Activated naive CD4-positive, alpha-beta T cell (primary cell): ENCODE measurements at places on chromosomes 3 and 15.

DNA sequence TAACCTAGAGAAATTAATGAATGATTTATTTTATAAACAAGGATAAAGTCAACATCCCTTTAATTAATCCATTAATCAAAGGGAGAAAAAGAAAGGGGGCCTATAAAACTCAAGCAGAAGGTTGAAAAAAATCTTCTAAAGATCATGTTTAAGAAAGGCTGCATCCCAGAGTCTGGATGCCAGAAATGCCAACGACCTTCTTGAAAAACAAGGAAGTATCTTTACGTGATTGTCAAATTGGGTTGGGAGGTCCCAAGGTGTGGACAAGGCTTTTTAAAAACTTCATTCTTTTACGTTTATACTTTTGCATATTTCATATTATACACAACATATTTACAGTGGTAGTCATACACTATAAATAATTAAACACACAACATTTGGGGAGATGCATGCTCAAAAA lies 1.6 kb downstream of the GOLGB1 start:
- DNase-seq, result no peak

DNA sequence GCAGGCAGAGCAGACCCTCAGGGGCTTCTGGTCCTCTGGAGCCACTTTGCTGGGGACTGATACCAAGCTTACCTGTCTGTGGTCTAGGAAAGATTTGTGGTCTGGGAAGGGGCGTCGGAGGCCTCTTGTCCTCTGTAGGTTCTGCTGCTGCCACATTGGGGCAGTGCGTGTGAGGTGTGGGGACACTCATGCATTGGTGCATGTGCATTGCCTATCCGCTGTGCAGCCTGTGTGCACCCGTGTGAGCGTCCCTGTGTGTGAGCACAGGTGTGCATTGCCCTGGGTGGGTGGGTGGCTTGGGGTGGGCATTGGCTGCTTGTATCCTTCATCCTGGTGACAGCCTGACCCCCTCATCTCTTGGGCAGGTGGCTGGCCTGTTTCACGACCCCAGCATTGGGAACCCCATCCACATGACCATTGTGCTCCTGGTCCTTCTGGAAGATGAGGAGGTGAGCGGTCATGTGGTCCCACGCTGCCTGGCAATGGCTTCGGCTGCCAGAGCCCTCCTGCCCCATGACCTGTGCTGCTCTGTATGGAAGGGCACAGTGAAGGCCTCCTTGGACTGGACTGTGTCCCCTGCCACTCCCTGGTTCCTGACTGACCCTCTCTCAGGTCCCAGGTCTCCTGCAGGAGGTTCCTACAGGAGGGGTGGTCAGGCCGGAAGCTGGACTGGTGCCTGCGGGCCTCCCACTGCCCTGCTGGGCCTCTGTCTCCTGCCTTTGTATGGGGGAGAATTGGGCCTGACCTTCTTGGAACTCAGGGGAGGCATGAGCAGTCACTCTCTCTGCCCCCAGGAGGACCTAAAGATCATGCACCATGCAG lies 41.5 kb downstream of the SAXO2 start:
- DNase-seq, result no peak

- no peak for DNase-seq
These were observed 17.1 kb downstream of the VIPR1 start for GRCh38 chr3:42519568-42519962.

DNA sequence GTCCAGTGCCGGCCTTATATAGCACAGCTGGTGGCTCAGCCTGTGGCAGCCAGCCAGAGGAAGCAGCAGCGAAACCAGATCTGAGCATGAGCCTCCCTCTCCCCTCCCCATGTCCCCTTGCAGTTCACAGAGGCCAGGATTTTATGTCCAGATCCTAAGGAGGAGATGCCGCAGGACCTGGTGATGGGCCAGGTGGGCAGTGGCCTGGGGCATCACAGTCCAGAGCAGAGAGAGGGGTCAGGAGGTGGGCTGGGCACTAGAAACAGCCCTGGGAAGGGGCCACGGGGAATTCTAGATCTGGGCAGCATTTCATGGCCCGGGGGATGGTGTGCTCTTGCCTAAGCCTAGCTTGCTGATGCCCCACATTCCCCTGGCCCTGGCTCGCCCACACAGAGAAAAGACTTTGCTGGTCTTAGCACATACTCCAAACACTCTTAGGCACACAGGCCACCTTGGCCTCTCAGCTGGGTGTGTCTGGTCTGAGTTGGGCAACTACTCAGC lies 259 bp upstream of the CILP start:
- DNase-seq, result no peak

DNA sequence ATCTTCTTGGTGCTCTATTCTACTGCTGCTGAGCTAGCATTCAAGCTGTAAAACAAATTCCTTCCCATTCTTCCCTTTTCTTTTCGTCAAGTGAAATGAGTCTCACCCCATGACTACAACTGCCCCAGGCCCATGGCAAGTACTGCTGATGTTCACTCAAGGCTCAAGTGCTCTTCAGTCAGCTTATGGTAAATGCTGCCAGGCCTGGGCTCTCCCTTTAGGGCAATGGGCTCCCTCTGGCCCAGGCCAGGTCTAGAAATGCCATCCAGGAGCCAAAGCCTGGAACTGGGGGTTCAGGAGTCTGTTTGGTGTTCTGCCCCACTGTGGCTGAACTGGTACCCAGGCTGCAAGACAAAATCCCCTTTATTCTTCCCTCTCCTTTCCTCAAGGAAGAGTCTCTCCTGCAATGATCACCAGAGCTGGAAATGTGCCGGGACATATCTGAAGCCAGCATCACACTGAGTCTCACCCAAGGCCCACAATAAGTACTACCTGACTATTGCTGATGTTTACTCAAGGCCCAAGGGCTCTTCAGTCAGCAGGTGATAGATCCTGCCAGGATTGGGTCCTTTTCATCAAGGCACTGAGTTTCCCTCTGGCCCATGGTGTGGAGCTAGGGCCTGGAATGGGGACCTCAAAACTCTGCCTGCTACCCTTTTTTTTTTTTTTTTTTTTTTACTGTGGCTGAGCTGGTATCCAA lies 205.0 kb upstream of the STAC start:
- no peak for DNase-seq

- DNase-seq, result no peak
These were observed 49.5 kb downstream of the GPR176 start for GRCh38 chr15:39870537-39870936.

DNA sequence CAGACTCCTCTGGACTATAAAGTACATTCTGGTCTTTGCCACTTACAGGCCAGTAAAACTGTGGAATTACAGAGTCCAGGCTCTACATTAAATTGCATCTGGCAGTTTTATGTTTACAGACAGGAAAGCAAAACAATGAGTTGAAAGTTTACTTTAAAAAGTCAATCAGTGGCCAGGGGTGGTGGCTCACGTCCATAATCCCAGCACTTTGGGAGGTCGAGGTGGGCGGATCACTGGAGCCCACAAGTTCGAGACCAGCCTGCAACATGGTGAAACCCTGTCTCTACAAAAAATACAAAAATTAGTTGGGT lies 53.8 kb downstream of the TM4SF4 start:
- DNase-seq, result no peak

- no peak for DNase-seq
These were observed 969 bp upstream of the BSN start for GRCh38 chr3:49553324-49553691.

GRCh38 chr15:83379579-83379959 lies 67.6 kb upstream of the SH3GL3 start:
- no peak for DNase-seq

DNA sequence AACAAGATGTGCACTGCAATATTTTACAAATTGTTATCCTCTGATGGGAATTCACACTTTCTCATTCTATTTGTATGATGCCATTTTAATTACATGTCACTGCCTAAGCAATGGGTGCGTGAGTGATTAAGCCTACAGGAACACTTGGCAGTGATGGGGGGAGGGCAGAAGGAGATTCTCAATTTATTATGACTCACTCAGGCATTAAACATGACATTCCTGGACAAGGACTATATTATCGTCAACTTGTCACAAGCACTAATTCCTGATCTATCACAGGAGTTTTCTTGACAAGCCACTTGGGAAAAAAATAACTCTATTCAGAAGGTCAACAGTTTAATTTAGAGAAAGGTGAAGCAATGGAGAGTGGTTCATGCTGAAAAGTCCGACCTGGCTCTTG lies 556.8 kb downstream of the NSUN3 start:
- no peak for DNase-seq

DNA sequence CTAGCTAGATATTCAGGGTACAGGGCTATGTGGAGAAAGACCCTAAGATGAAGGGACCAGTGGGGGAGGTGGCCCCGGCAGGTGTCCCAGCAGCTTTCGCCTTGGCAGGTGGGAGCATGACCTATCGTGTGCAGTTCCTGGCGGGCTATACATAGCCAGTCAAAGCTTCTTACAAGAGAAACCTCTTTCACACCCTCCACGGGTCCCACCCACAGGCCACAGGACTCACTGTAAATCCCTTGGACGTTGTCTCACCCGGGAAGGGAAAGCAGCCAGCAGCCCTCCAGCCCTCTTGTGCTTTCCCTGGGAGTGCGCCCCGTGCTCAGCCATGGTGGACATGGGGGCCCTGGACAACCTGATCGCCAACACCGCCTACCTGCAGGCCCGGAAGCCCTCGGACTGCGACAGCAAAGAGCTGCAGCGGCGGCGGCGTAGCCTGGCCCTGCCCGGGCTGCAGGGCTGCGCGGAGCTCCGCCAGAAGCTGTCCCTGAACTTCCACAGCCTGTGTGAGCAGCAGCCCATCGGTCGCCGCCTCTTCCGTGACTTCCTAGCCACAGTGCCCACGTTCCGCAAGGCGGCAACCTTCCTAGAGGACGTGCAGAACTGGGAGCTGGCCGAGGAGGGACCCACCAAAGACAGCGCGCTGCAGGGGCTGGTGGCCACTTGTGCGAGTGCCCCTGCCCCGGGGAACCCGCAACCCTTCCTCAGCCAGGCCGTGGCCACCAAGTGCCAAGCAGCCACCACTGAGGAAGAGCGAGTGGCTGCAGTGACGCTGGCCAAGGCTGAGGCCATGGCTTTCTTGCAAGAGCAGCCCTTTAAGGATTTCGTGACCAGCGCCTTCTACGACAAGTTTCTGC lies 15.0 kb downstream of the GRK7 start:
- DNase-seq, result no peak

DNA sequence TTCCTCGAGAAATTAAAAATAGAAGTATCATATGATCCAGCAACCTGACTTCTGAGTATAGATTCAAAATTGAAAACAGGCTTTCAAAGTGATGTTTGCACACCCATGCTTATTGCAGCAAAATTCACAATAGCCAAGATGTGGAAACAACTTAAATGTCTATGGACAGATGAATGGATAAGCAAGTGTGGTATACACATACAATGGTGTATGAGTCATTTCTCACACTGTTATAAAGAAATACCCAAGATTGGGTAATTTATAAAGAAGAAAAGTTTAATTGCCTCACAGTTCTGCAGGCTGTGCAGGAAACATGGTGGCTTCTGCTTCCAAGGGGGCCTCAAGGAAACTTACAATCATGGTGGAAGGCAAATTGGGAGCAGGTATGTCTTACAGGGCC lies 100.8 kb downstream of the KLF13 start:
- no peak for DNase-seq

GRCh38 chr3:37862903-37863815 lies 1.5 kb downstream of the CTDSPL start:
- DNase-seq, result no peak

GRCh38 chr3:112974178-112974517 lies 755 bp downstream of the CD200R1 start:
- DNase-seq, result no peak

DNA sequence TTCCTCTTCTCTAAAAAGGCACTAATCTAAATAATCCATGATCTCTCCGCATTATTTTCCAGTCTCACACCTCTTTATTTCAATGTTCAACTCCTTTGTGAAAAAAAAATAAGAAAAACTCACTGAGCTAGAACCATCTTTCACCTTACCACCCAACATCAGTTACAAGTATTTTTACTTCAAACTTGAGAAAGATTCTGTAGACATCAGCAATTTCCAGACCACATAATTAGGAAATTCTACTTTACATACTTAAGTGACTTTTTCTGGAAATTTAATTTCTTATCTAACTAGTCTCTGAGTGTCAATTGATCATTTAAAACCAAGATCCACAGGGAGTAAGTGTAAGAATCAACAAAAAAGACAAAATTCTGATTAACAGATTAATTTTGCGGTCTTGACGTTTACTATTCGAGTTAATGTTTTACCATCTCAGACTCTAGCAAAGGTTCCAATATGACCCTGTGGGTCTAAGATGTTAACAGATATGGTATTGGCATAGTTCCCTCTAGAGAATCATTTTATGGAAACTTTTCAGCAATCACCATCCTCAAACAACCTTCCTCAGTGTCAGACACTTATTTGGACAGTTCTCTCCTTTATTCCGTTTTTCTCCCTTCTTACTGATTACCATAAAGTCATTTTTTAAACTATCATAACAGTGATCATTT lies 5.1 kb downstream of the ATP13A3 start:
- no peak for DNase-seq

DNA sequence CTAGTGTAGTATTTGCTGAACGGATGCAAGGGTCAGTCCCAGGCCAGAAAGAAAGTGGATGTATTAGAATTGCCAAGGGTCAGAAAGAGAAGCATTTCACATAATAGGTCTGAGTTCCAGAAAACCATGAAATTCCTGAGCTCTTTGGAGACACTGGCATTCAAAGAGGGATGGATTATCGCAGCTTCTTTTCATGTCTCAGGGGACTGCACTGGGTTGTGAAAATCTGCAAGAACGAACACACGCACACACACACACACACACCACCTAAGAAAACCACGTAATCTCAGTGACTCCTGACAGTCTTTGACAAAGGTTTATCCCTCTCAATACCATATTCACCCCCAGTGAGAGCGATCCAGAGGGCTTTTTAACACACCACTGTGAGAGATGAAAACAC lies 57.9 kb downstream of the TIPARP start:
- no peak for DNase-seq

GRCh38 chr3:46585799-46586693 lies 19.9 kb upstream of the LRRC2 start:
- DNase-seq, result no peak

DNA sequence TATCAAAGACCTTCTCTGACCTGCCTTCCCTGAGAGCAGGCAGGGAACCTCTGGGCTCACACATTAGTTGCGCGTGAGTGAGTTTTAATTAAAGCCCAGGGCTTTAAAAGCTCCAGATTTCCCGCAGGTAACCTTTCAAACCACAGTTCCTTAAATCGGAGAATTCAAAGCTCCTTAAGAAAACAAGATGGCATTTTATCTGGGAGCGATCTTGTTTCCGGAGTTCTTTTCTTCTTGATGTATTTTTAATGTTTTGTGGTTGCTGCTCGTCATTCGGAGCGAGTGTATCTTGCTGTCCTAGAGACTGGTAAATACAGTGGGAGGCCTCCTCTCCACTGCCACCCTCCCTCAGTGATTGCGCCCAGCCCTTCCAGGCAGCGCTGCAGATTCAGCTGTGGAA lies 284.3 kb downstream of the CLSTN2 start:
- DNase-seq, result no peak

DNA sequence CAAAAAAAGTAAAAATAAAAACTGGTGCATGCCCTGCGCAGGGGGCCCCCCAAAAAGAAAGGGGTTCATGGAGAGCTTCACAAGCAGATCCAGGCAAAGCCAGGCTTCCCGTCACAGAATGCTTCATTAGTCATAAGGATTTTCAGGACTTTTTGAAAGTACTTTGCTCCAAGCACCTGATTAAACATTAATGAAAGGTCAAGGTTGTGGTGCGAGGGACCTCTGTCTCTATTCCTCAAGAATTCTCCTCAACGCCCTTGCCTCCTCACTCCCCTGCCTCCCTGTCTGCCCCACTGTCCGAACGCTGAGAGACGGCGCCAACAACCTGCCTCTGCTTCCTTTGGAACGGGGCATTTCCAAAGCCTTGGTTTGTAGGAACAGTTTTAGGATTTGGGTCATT lies 240.1 kb upstream of the IGF1R start:
- DNase-seq, result no peak
